NCI-H1092 treated with DMSO at 0.1 percent for 48 hours (cell line): ENCODE measurements at places on chromosomes 3 and 15.

- DNase-seq = peak; percentile 28
Measured at GRCh38 chr15:51621936-51622603, 501 bp downstream of the DMXL2 start.

- DNase-seq = no peak
Measured at GRCh38 chr3:153848702-153849101, 272.5 kb upstream of the ARHGEF26 start.

GRCh38 chr3:157284688-157285087, 124.7 kb upstream of the CCNL1 start:
- no peak for DNase-seq

DNA sequence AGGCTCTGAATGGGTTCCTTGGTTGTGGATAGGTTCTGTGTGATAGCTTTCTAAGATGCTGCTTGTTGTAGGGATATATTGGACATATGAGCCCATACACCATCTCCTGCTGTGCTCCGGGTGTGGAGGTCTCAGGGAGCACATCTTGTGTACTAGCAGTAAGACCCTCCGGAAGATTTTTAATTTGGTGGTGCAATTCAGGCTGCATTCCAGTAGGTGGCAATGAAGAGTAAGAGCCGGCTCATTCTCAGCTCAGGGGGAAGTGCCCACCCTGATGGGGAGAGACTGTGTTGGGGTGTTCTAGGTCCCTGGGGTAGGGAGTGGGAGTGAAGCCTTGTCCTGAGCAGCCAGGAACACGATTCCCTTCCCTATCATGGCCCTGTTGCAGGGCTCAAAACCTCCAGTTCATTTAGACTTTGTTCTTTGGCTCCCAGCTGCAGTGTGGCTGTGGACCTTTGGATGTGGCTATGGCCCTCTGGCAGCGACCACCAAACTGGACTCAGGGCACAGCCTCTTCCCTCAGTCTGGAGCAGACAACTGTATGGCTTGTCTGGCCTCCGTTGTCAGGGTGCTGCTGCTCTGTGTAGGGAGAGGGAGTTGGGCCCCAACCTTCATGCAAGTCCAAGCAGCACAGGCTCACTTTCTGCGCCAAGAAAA, 104.7 kb downstream of the UNC13C start:
- DNase-seq = no peak

DNA sequence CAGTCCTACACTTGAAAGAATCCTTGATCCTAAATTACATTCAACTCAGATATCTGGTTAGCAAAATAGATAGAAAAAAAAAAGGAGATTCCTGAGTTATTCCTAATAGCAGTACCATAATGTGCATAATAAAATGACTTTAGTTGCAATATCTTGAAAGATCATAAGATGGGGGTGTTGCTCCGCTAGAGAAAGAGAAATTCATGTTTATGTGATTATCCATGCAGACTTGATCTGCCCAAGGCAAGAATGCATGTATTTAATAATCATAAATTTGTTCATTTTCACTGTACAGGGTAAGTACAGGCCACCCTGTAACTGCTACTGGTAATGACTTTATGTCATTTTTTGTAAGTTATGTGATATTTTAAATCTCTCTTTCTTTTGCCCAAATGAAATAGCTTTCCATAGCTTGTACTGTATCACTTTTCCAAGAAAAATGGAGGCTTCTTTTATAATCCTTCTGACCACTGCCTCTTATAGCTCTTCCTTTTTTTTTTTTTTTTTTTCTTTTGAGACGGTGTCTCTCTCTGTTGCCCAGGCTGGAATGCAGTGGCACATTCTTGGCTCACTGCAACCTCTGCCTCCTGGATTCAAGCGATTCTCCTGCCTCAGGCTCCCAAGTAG, 84.6 kb downstream of the HCN4 start:
- DNase-seq = no peak

DNA sequence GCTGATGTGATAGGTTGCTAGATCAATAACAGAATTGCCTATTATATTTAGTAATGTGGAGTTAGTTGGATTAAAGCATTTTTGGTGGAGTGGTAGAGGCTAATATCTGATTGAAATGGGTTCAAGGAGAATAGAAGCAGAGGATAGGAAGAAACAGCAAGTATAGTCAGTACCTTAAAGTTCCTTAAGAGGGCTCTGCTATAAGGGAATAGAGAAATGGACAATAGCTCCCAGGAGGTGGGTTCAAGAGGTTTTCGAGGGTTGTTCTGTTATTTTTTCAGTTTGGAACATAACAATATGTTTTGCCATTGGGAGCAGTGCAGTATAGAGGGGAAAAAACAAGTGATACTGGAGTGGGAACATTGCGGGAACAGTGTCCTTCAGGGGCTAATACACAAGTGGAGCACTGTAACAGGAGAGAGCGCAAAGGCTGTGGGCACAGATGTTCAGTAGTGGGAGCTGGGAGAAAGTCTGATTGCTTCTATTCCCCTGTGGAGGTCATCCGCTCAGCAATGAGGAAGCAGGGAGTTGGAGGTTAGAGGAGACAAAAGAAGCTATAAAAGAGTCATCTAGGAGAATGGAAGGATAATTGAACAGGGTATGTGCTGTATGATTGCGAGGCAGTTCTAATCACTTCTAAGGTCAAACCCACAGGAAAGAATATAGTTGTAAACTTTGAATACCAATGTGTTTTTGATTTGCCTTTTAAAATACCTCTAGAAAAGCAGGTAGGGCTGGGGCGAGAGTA, 3.3 kb downstream of the MRPS11 start:
- no peak for DNase-seq

GRCh38 chr15:41564960-41565502, 6.0 kb downstream of the TYRO3 start:
- DNase-seq = no peak

DNA sequence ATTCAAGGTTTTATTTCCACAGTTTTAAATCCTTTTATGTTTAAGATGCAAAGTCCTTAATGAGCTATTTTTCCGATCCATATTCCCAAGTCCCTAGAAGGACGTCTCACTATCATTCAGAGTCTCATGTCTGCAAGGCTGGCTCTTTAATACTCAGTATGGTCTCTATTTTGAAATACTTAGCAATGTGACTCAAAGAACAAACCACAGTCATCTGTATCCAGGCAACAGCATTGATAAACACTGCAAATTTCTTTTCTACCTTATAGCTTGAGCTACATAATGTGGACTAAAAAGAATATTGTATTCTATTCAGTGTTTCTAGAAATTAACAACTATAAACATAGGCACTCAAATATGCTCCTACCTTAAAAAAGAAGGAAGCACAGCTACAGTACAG, 588.3 kb upstream of the NAALADL2 start:
- no peak for DNase-seq

DNA sequence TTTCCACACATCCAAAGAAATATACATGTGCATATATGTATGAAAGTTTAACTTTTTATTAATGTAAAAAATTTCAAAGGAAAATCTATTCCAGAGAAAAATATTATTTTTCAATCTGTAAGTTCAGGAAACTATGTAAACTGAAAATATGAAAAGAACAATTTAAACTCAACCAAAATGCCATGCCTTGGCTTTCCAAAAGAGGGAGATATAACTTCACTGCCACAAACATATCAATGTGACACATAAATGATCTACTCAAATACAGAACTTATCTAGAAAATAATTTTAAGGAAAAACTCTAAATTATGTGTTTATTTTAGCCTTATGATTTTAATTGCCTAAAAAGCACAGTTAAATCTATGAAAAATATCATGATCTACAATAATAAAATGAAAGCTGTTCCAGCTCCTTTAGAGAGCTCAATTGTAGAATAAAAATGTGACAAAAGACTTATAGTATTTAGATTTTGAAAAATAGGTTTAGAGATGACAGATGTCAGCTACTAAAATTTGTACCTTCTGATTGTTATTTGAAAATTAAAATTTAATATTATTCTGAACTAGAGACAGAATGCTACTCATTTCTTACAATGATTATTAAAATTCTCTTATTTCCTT, 94.8 kb downstream of the GBE1 start:
- DNase-seq = peak; percentile 3

DNA sequence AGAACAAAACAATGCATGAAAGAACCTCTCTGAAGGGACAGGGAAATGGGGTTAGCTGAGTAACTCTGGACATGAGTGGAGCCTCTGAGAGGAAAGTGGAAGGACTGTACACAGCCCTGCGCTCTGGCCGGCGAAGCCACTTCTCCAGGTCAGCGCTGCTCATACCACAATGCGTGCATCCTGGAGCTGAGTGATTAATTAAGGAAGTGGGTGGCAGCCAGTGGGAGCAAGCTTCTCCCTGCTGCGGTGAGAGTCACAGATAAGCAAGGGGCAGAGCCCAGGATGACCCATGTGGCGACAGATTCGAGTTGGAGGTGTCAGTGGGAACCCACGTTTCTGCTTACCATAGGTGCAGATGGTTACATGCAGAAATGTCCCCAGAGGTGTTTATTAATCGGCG, 48.0 kb downstream of the KLF15 start:
- no peak for DNase-seq

DNA sequence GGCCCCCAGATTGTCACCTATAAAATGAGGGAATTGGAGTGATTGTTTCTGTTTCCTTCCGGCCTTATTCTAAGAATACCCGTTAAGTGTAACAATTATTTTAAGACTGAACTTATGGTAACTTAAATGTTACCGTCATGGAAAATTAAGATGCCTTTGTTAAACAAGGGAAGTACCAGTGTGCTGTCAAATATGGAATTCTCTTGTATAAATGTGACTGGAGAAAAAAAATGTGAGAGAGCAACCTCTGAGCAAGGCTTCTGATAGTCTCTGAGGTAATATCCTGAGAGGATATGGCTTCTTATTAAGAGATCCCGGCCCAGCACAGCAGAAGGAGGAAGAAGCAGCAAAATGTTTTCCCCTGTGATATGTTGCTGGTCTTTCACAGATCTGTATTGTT, 480.7 kb upstream of the ADAMTS9 start:
- no peak for DNase-seq

DNA sequence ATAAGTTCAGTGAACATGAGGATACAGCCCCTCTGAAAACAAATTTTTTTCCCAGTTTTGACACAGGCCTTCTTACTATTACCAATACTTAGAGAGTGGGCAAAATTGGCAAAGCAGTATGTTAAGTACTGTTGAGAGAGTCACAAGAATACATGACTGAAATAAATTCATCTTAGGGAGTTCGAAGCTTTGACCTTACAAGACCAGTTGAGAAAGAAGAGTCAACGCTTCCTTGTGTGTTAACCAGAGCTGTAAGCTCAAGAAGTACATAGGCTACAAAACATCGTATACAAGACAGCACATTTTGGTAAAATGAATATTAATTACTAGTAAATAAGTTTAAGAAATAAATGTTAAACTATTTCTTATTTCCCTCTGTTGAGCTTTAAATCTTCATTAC, 164.4 kb upstream of the RORA start:
- no peak for DNase-seq

- DNase-seq = no peak
Measured at GRCh38 chr15:62783303-62783957, 259.1 kb upstream of the TPM1 start.

GRCh38 chr3:185176750-185177359, 24.0 kb upstream of the C3orf70 start:
- peak; percentile 32 for DNase-seq

DNA sequence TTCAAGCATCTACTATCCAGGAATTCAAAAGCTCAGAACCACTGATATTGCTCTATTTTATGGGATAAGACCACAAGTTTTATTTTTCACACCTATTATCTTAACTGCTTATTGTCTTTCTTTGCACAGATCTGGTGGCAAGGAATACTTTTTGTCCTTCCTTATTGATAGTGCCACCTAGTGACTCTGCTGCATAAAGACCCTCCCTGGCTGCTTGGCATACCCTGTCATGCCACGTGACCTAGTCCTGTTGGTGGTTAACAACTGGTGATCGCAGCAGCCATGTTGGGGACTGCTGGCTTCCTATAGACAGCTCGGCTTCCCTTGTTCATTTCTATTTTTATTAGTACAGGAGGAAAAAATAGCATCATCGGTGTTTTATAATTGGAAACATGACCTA, 236.3 kb downstream of the MEX3B start:
- peak; percentile 61 for DNase-seq

- no peak for DNase-seq
Measured at GRCh38 chr3:197501496-197501878, 54.3 kb downstream of the BDH1 start.

DNA sequence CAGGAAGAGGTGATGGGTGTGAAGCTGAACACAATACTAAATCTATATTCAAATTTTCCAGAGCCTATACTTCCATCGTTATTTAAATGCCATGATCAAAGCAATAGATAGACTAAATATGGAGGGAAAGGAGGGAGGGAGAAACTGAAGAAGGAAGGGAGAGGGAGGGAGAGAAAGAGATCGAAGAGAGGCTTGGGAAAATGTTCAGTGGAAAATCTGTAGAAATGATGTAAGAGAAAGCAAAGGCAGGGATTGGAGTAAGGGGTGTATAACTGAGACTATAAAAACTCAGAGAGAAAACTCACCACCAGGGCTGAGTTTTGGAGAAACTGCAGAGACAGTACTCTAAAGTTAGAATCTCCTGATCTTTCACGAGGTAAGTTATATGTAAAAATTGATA, at the start of gene OSTN:
Gene OSTN (plus strand): TSS at position 310 of the 400 bp plus-strand sequence. CDS start 13,292 bp downstream, outside the sequence.
- no peak for DNase-seq

- no peak for DNase-seq
Measured at GRCh38 chr3:187101184-187102072, 37.9 kb downstream of the RPL39L start.

DNA sequence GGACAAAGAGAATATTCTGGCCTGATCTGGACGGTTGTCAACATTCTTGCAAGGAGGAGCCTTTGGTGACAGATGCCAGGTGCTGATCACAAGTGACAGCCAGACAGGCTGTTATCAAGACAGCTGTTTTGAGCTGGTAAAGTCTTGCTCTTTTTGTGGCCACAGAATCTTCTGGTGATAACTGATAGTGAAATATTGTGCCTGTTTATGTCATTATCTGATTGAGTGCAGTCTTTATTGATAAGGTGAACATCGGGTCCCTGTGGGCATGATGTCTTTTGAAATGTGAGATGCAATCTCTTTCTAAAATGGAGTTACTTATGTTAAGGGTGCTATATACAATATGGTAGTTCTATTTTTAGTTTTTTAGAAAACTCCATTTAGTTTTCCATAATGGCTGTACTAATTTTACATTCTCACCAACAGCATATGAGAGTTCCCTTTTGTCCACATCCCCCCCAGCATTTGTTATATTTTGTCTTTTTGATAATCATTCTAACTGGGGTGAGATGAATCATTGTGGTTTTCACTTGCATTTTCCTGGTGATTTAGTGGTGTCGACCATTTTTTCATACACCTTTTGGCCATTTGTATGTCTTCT, 10.7 kb downstream of the CEP63 start:
- DNase-seq = no peak

DNA sequence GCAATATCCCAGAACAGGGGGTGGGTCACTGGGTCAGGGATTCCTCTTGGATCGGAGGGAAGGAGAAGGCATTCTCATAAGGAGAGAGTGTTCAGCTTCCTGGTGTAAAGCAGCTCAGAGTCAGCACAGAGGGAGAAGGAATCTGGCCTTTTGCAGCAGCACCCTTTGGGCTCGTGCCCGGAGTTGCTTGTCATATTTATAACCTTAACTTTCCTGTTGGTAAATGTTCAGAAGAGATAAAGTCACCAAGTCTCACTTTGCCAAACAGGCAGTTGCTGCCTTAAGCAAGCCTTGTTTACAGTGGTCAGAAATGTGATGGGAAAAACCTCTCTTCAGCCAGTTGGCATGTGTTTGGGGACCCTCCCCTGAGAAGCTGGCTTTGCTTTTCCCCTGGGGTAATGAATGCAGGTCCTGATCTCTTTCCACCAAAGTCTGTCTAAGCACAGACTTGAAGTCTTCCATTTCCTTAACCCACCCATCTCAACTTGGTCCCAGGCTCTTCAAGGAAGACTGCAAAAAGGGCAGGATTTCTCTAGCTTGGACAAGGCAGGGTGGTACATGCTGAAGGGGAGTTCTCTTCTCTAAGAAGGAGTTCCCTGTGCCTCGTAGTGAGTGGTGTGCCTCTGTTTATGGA, 206.9 kb upstream of the BHLHE40 start:
- DNase-seq = no peak
